NCI-H2029 treated with DMSO at 0.1 percent for 48 hours (cell line): ENCODE measurements at places on chromosomes 1 and 21.

DNA sequence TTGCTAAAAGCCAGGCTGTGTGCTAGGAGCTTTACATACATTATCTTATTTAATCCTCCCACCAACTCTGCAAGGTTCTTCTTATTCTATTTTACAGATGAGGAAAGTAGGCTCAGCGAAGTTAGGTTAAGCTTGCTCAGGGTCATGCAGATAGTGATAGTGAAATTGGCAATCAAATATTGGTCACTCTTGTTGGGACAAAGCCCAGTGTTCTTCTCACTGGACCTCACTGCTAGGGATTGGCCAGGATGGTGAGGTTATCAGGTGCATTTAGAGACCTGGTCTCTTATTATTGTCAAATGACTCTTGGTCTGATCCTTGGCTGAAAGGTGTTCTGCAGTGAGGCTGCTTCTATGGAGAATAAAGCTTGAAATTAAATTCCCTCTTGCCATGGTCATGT lies 145.1 kb downstream of the CNIH3 start:
- DNase-seq, result no peak

- no peak for DNase-seq
Observed at GRCh38 chr21:46457801-46458314, 833 bp upstream of the DIP2A start.

- peak; percentile 60 for DNase-seq
Observed at GRCh38 chr1:157487096-157487495, 65.2 kb downstream of the FCRL5 start.

DNA sequence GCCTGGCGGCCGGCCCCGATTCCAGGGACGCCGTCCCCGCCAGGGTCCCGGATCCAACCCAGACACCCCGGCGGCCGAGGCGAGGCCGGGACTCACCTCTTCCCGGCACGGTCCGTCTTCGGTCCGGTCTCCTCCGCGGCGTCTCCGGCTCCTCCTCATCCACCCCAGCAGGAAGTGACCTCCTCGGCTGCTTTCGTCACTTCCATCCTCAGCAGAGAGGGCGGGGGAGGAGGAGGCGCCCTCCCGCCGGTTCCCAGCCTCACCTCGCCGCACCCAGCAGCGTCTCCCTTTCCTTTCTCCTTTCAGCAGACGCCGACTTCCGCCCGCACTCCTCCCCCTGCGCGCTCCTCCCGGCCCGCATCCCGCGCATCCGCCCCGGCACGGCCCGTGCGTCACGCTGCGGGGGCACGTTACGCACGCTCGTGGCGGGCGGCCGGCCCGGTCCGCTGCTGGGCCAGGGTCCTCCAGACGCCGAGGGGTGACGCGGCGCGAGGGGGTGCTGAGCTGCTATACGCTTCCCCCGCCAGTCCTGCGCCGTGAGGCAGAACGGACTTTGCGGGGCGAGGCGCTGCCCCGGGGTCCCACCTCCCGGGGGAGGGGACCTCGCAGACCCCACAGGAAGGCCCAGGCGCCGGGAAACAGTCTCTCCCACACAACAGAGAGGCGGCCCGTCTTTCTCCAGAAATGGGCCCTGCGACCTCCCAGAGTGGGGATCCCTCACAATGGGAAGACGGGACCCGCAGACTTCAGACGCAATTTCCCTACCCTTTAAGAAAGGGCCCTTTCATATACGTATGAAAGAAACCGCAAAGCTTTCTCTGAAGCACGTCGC lies at the start of gene ETV3:
Gene ETV3, minus strand, starts transcription at position 176 of the 832 bp plus-strand sequence. CDS start 2,043 bp downstream, outside the sequence.
- DNase-seq, result peak; percentile 83

DNA sequence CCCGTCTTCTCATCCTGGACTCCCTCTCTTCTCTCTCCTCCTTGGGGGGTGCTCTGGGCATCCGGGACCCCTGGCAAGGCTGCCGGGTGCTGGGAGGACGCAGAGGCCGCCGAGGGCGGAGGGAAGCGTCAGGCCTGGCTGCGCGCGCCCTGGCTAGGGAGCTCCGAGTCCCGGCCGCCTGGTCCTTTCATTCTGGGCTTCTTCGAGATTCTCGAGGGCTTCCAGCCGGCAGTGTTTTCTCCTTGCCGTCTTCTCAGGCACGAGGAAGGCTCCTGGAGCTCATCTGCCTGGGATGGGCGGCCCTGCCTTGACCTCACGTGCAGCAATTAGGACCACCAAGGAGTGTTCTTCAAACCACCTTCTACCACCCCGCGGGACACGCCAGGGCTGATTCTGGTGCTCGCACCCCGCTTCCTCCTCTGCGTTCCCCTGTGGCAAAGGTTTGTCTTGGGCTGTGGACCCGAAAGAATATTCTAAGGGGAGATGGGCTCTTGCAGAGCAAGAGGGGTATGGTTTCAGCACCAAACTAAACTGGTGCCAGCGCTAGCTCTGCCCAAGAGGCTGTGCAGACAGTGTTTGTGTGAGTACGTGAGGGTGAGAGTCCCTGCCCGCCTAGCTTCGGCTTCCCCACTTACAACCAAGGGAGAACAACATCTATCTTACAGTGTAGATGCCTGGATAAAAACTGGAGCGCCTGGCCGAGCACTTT lies 36.5 kb downstream of the PIK3CD start:
- DNase-seq, result no peak

DNA sequence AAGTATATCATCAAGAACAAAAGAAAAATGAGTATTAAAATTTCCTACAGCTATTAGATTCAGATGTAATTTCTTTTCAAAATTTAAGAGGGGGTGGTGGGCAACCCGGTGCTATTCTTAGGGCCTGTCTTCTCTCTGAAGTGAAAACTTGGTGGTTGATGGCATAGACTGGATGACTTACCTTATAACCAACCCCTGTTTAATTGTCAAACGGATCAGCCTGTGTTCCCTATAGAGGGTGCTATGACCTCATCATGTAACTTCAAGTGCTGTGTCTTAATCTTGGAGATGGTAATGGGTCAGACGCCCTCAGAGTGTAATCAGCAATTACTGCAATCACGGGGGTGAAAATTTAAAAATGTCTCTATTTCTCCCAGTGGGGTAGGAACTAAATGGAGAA lies 176.2 kb downstream of the PCP4 start:
- no peak for DNase-seq

GRCh38 chr1:150560011-150560438 lies 10.8 kb downstream of the ADAMTSL4 start:
- peak; percentile 33 for DNase-seq

DNA sequence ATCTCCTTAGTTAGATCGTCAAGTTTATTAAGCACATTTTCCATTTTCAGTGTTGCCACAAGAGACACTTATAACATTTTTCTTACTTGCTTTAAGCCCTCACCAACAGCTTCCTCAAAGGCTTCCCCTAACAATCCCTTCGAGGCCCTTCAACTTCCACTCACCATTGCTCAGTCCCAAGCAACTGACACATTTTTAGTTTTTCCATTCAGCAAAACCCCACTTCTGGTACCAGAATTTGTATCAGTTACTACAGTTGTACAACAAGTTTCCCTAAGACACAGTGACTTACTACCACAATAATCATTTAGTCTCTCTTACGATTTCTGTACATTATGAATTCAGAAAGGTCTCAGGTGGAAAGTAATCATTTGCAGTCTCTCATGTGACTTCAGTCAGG lies 276.8 kb upstream of the PKN2 start:
- no peak for DNase-seq

DNA sequence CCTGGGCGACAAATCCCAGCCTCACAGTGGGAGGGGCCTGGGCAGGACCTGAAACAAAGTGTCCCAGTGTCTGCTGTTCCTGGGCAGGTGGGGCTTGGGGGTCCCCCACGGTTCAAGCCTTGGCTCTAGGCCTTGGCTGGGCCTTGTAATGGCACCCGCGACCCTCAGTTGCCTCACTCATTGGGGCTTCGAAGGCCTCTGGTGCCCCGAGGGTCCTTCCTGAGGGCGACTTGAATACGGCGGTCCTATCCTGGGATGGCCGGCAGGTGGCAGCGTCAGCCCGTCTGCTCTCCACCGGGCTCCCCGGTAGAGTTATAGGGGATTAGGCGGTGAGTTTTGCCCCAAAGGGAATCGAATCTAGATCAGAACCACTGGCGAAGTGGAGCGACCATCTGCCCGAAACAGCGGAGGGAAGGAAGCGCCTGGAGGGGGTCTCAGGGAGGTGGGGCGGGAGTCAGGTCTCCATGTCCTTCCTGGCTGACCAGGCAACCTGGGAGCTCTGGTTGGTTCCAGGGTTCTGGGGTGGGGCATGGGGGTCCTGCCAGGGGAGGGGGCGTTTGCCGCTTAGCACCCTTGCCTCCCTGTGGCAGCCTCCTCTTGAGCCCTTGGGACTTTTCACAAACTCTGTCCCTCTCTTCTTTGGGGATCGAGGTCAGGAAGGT lies 2.1 kb upstream of the PEX10 start:
- no peak for DNase-seq

- DNase-seq, result no peak
Observed at GRCh38 chr1:100862591-100862990, 32.1 kb downstream of the EXTL2 start.

GRCh38 chr1:18926315-18927081 lies 24.1 kb upstream of the ALDH4A1 start:
- DNase-seq, result no peak

GRCh38 chr1:156676820-156677615 lies at the start of gene NES:
Gene NES (minus strand): TSS chr1:156677407. CDS start chr1:156677264, 143 bp downstream.
- no peak for DNase-seq

GRCh38 chr1:200625381-200625824 lies 4.9 kb upstream of the KIF14 start:
- DNase-seq, result no peak

DNA sequence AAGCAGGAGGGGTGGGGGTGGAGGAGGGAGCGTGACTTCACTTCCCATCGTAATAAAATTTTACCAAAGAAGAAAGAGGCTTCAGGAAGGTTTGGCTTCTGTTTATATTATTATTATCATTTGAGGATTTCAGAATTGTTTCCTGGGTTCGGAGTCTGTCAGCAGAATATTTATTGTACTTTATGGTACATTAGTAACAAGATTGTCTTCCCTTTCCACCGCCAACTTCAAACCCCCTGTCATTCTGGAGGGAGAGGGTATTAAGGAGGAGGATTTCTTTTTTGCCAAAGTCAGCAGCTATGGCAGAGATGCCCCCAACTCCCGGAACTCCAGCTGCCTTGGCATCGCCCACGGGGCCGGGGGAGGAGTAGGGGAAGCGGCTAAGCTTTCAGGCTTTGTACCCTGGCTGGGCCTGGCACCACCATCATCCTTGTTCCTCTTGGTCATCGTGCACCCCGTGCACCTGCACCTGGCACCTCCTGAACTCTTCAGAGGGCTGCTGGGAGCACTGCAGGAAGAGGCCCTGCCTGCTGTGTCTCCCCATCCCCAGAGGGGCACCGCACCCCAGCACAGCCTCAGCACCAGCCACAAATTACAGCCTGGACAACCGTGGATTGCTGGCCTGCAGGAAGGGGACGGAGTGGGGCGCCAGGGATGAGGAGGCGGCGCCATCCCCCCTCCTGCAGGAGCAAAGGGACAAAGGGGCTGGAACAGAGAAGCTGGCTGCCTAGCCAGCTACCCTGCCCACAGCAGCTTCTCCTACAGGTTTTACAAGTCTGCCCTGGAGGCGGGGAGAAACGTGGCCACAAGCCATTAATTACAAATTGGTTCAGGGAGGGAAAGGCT lies 24.0 kb upstream of the PAX7 start:
- no peak for DNase-seq

DNA sequence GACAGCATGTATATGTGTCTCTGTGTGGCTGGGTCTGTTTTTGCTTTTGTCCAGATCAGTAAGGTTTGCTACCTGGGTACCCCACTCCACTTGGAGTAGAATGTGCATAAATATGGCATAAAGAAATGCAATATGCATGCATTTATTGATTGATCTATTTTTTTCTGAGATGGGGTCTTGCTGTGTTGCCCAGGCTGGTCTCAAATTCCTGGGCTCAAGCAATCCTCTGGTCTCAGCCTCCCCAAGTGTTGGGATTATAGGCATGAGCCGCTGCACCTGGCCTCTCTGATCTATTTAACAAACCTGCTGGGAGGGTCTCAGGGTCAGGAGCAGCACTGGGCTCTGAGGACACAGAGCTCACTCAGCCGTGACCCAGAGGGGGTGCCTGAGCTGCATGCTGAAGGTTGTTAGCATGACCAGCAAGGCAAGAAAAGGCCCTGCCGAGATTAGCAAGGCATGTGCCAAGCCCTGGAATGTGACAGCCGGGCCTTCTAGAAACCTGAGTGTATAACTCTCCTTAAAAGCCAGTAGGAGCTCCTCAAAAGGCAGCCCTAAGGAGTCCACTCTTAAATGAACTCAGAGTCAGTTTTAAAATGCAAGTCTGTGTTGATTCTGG lies 22.5 kb downstream of the PCSK9 start:
- no peak for DNase-seq

DNA sequence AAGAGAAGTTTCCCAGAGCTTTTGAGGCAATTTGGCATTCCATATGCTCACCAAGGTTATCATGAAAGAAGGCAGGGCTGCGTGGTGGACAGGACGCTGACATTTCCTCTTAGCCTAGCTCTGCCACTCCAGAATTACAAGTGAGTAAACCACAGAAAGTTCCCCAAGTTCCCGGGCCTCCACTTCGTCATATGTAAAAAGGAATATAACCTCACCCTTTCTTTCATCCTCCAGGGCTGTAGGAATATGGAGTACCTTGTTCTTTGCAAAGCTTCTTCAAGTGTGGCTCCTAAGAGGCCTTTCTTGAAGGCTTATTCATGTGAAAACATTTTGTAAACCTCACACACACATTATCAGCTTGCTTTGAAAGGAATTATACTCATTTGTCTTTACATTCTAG lies 210.2 kb downstream of the GREM2 start:
- no peak for DNase-seq

GRCh38 chr1:162676750-162677149 lies 44.5 kb downstream of the DDR2 start:
- no peak for DNase-seq

DNA sequence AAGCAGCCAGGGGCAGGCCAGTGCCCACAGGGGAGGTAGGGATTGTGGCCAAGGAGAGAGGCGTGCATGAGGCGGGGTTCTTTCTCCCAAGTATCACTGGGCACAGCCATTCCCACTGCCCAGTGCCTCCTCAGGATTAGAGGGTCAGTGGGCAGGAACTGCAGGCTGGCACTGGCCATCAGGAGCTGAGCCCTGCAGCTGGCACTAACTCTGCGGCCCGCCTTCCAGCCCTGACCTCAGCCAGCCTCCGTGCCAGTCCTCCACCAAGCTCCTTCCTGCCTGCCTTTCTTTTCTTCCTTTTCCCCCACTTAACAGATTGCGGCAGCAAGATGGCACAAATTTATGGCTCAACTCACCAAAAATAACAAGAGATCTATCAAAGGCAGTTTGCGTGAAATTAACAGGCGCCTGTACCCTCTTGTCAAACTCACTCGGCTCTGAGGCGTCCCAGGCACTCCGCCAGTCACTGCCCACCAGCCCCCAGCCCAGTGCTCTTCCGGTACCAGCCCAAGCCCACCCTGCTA lies 11.1 kb downstream of the ADGRB2 start:
- DNase-seq, result no peak

GRCh38 chr1:7450838-7451237 lies 320.3 kb upstream of the VAMP3 start:
- no peak for DNase-seq

DNA sequence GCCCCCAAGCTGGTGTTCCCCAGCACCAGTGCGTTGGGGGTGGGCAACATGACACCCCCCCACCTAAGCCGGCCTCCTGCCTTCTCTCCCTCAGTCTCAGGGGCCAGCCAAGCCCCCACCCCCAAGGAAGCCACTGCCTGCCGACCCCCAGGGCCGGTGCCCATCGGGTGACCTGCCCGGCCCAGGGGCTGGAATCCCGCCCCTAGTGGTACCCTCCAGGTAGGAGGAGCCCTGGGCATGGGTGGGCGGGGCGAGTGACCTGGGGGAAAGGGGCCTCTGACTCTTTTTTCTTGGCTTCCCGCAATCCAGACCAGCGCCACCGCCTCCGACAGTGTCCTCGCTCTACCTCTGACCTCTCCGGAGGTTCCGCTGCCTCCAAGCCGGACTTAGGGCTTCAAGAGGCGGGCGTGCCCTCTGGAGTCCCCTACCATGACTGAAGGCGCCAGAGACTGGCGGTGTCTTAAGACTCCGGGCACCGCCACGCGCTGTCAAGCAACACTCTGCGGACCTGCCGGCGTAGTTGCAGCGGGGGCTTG lies 1.3 kb upstream of the EFNA4 start:
- DNase-seq, result no peak
